Effector CD4-positive, alpha-beta T cell (primary cell): ENCODE measurements at places on chromosomes 13 and 19.

GRCh38 chr19:5679289-5680083 lies 830 bp downstream of the MICOS13 start:
- DNase-seq = no peak

GRCh38 chr19:7421941-7422744 lies 66.7 kb downstream of the PEX11G start:
- no peak for DNase-seq

DNA sequence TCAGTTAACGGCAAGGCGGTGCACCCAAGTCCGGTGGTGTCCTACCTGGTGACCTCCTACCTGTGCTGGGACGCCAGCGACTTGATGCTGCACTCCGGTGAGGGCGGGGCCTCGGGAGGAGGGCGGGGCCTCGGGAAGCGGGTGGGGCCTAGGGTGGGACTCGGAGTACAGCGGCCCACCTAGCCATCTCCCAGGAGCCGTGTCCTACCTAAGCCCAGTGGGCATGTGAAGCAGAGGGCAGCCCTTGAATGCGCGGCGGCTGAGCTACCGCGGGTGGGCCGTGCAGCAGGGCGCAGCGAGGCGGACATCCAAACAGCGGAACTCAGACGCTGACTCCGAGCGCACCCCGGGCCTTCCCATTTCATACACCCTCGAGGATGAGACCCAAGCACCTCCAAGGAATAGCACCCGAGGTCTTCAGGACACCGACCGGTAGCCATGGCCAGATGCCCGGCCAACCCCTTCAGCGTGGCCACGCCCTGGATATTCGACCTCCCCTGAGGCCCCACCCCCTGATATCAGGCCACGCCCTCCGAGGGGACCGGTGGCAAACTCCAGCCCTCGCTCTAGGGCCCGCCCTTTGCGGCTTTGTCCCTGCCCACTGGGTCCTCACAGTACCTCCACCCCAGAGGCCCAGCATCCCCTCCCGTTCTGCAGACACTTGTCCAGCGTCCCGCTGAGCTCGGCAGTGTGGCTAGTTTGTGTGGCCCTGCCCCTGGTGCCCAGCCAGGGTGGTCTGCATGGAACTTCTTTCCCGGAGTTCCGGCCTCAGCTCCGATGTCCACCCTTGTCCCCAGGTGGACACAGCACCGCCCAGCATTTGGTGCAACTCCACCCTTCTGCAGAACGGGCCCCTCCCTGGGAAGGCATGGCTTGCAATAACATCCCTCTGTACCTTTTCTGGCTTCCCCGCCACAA lies 5.4 kb downstream of the KLK1 start:
- DNase-seq = no peak

DNA sequence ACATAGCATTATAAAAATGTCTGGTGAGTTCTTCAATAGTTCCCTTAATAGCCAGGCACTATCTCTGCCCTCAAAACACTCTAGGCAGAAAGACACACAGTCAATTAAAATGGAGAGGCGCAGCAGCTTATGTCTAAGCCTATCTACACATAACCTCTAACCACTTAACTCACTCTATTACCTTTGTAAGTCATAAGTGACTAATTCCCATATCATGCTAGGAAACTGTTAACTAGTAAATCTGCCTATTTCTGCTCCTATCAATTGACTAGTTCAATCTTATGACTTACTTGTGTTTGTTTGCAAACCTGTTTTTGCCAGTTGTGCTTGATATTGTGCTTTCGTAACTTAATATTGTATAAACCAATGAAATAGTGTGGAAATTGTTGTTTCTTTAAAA lies 3.2 kb downstream of the CCDC122 start:
- DNase-seq = no peak

DNA sequence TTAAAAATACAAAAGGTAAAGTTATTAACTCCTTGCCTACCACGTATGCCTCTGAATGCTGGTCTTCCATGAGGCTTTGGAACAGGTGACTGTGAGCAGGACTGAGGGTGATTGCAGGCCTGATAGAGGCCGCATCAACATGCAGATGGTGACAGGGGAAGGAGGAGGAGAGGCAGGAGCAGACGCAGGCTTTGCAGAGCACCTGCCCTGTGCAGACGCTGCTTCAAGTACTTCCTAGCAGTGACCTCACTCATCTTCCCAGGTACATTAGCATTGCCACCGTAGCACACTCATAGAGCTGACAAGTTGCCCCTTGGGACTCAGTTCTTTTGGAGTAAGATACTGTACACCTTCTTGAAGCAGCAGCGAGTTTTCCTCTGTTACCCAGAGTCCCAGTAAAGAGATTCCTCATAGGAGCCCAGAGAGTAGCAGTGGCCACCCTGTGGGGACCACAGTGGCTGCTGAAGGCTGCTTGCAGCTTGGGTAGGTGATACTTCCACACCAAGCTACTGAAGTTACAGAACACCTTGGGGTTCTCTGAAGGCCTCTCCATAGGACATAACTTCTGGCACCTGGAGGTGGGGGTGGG lies 56.0 kb downstream of the ZNF536 start:
- DNase-seq = no peak

DNA sequence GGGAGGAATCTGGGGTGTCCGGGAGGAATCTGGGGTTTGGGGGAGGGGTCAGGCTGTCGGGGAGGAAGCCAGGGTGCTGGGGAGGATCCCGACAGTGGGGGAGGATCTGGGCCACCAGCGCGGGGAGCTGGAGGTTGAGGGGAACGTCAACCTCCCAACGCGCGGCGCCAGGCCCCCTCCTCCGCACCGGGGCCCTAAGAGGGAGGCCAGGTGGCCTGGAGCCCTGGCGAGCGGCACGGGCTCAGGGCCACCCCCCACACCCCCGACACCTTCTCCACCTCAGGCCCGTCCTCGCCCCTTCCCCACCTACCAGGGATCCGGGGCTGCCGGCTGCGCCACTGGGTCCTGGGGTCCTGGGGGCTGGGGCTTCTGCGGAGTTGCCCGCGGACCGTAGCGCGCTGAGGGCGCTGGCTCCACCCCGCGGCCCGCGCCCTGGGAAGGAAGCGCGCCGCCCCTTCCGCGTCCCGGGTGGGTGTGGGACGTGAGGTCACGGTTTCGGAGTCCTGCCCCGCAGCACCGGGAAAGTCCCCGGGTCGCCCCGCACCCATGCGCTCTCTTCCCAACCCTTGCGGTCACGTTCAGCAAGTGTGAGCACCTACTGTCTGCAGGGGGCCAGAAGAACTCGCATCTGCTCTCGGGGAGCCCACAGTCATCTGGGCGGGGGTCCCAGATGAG lies at the start of gene TICAM1:
TICAM1 (minus strand) TSS at position 409 of the 675 bp plus-strand sequence. CDS start 13,335 bp downstream, outside the sequence.
- peak; percentile 70 for DNase-seq

- no peak for DNase-seq
Measured at GRCh38 chr19:19039901-19040300, 6.5 kb downstream of the ARMC6 start.

- no peak for DNase-seq
Measured at GRCh38 chr13:95603887-95604555, 40.5 kb downstream of the DZIP1 start.

DNA sequence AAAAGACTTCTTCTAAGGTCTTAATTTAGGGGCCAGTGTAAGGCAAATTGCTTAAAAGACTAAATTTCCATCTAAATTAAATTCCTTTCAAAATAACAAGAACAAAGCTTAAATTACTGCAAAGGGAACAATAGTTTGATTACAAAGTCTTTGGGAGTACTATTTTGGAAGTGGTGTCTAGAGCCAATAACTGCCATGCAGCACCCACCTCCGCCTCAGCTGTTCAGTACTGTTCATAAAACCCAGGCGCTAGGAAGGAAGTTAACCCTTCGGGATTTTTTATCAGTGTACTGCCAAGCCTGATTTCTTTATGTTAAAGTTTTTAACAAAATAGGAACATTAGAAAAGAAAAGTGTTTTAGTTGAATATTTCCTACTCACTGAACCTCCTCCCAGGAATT lies 210.1 kb downstream of the LIG4 start:
- DNase-seq = no peak

- no peak for DNase-seq
Measured at GRCh38 chr19:20479483-20479882, 86.1 kb downstream of the ZNF737 start.

DNA sequence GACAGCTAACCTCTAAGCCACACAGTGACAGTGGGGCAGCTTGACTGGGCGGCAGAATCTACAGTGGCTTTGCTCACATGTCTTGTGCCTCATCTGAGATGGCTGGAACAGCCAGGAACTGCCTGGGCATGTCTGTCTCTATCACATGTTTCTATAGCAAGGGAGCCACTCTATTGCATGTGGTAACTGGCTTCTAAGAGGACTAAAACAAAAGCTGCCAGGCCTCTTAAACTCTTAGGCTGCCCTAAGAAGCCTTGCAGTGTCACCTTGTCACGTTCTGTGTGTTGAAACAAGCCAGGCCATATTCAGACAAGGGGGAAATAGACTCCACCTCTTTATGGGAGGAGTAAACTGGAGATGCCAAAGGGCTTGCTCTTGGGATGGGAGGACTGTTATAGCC lies 122.9 kb upstream of the MAB21L1 start:
- no peak for DNase-seq

DNA sequence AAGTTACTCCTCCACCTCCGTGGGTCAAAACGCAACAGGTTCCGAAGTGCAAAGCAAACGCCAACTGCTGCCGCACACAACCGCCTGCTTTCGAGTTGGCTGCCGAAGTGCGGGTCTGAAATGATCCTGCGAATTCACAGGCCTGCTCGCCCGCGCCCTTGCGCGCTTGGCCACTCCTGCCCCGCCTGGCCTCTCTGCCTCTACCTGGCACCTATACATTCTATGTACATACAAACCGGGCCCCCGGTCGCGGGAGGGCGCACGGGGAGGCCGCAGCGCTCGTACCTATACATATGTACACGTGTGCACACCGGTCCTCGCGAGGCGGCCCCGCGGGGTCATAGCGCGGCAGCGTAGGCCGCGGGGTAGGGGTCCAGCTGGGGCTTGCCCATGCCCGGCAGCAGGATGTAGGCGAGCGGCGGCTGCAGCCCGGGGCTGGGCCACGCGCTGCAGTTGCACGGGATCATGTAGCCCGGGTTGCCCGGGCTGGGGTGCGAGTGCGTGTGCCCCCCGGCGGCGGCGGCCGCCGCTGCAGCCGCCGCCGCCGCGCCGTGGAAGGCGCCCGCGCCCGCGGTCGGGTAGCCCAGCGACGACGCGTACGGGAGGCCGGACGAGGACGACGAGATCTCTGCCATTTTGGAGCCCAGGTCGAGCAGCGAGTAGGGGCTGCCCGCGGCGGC lies 1.3 kb downstream of the SOX21 start:
- DNase-seq = no peak

- DNase-seq = no peak
Measured at GRCh38 chr19:38036707-38037611, 130.0 kb downstream of the SIPA1L3 start.

GRCh38 chr13:98274921-98275487 lies 97.9 kb upstream of the RNF113B start:
- DNase-seq = no peak

GRCh38 chr19:42018503-42019193 lies 24.6 kb upstream of the ATP1A3 start:
- no peak for DNase-seq
